ENCODE measurements at places on chromosomes 11 and 22.

- DNase-seq, result no peak
These were observed 1150.1 kb downstream of the BRD1 start for GRCh38 chr22:48677621-48678020.

- no peak for DNase-seq
These were observed 28.0 kb upstream of the KRTAP5-6 start for GRCh38 chr11:1668911-1669473.

DNA sequence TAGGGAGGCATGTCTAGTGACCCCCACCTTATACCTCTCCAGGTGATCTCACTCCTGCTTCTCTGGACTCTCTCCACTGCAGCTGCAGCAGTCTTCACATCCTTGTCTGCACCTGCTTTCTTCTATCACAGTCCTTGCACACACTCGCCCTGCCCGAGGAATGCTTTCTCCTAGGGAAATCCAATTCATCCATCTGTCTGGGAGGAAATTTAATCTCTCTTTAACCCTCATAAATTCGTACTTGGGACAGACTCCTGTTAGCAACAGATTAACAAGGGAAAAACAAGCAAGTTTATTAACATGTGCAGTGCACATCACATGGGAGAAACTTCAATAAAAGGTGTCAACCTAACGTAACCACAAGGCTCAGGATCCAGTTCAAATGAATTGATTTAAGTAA lies 11.3 kb upstream of the RCN1 start:
- no peak for DNase-seq

DNA sequence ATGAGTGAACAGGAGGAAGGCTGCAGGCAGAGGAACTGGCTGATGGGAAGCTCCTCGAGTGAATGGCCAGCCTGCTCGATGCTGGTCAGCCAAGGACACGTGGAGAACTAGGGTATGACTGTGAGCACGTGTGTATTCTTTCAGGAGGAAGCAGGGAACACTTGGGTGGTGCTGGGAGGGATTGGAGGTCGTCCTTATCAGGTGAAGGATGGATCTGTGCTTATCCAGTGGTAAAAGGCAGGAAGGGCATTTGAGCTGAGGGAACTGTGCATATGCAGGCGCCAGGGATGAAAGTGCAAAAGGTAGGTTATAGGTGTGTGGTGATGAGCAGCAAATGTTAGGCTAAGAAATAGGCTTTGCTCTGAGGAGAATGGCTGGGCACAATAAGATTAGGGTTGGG lies 9.7 kb upstream of the SLCO2B1 start:
- no peak for DNase-seq

- no peak for DNase-seq
These were observed 110.1 kb downstream of the NOX4 start for GRCh38 chr11:89381094-89381493.
